Left cardiac atrium (tissue), 4 donors: ENCODE measurements at places on chromosomes 6 and 20.
A peak's percentile ranks its signal among the peaks of the same experiment; 100 is the strongest.

GRCh38 chr6:116373300-116373699 is 2.6 kb downstream of the DSE start:
- no peak for DNase-seq

DNA sequence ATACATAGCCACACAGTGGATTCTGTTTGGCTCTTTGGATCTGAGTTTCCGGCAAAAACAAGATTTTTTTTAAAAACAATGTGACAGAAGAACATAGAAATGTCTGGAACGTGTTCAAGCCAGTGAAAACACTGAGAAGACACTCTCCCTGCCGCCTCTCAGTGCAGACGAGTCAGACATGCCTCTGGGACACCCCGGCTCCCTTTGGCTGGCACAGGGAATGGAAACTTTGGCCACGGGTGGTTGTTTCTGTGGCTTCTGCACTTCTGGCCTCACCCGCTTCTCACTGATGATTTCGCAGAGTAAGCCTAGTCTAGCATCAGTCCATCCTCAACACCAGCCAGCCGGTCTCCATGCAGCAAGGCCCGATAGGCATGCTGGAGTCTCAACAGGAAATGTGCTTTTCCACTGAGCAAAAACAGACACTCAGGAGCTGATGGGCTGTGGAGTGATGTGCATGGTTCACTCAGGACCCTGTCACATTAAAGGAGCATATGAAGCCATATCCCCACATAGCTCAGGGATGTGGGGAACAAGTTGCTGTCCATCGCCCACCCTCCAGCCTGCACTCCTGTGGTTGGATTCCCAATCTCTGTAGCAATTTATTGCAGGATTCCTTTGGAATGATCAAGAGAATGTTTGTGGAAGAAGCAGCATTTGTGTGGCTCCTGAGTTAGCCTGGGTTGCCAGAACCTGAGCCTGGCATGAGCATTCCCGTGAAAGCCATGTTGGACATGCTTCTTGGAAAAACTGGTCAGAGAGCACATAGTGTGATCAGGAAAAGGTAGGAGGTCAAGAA is 262.0 kb upstream of the RIN2 start:
- DNase-seq = no peak

GRCh38 chr6:89610149-89610642 is 28.4 kb downstream of the LYRM2 start:
- peak; percentile 71 for DNase-seq

- DNase-seq = no peak
These were observed 11.7 kb upstream of the SIRPG start for GRCh38 chr20:1669304-1669703.

- no peak for DNase-seq
These were observed 176.9 kb upstream of the PRND start for GRCh38 chr20:4544765-4545164.

DNA sequence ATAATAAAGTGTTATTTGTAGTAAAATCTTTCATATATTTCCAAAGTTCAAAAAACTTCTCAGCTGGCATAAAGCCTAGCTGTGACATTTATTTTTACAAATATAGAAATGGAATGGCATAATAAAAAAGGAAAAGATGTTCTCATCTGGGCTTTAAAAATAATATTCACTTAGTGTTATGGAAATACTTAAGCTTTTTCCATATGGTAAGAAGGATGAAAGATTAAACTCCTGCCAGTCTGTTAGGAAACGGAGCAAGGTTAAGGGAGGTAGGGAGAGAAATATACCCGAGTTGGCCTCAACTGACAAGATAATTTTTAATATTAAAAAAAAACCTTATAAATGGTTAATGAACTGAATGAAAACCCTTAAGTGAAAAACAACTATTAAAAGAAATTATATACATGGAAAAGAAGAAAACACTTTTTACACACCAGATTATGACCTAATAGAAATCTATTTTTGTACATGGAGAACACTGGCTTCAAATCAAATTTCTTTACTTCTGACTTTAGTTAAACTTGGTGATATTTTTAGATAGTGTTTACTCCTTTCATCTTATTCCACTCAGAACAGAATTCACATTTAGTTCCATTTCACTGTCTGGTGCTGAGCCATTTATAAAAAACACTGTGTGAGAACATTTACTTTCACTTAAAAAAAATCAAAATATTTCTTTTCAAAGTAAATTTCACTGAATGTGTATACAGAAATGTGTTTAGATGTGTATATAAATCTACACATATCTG is 137.0 kb downstream of the DST start:
- no peak for DNase-seq

- no peak for DNase-seq
These were observed 153.4 kb upstream of the SALL4 start for GRCh38 chr20:51955756-51956155.

DNA sequence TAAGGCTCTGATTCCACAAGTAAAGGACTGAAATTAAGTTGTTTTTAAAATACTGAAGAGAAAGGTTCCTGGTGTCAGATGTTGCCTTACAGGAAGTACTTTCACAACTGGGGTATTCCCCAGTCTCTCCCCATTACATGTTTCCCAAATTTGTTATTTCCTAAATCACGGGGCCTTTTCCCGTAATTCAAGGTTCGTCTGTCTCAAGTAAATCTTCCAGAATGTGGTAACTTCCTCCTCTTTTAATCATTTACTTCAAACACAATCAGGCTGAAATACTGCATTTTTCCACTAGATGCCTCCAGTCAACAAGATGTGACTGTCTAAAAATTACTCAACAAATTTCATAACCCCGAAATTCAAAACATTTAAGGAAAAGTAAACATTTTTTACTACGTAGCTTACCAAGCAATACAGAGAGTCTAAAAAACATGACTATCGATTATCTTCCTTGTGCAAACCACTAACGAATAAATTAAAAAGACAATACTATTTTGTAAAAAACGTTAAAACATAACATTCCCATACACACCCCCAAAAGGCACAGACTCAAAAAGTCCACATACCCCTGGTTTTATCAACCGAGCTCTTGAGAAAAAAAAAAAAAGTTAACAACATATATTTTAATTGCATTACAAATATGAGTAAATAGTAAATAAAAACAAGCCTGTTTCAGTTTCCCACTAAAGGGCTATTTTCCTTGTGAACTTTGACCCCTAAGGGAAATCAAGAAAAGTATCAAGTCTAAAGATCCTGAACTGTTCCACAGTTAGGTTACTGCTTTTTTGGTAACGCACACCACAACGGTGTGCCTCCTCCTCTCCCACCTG is 1.7 kb downstream of the SOD2 start:
- no peak for DNase-seq

GRCh38 chr6:169981969-169982368 is 230.5 kb downstream of the ERMARD start:
- no peak for DNase-seq
